Immature natural killer cell (primary cell): ENCODE measurements at places on chromosomes 5 and 9. TPM values are rescaled to one million over a fixed set of nuclear protein-coding genes. Genes with fewer than 3 reads are reported as not detected.

SLC46A2 gene
- polyA plus RNA-seq = 0.13 TPM

FSTL4 gene
- polyA plus RNA-seq = not detected

GABRA1 gene
- polyA plus RNA-seq = not detected

- H3K4me3 ChIP-seq = no peak overlapping the region
- H3K4me1 ChIP-seq = no peaks in the 10 kb centered on the region
- no peaks in the 10 kb centered on the region for H3K27me3 ChIP-seq
These were observed 112.9 kb upstream of the ACTBL2 start for GRCh38 chr5:57595523-57595991.

- no peak overlapping the region for H3K27ac ChIP-seq
- H3K27me3 ChIP-seq = peaks cover 21% of the 10 kb centered on the region
- no peak overlapping the region for H3K4me3 ChIP-seq
- no peaks in the 10 kb centered on the region for H3K4me1 ChIP-seq
- H3K36me3 ChIP-seq = no peaks in the 10 kb centered on the region
These were observed 36.7 kb upstream of the FUBP3 start for GRCh38 chr9:130542457-130543228.

GRCh38 chr5:69052181-69052580 is 41.6 kb upstream of the SLC30A5 start:
- no peaks in the 10 kb centered on the region for H3K4me1 ChIP-seq
- no peak overlapping the region for H3K27ac ChIP-seq
- no peak for DNase-seq
- no peak overlapping the region for H3K4me3 ChIP-seq
- peaks cover 9% of the 10 kb centered on the region for H3K27me3 ChIP-seq
- H3K36me3 ChIP-seq = no peaks in the 10 kb centered on the region

- H3K36me3 ChIP-seq = no peaks in the 10 kb centered on the region
- no peak for DNase-seq
- H3K4me1 ChIP-seq = no peaks in the 10 kb centered on the region
- no peak overlapping the region for H3K27ac ChIP-seq
- H3K4me3 ChIP-seq = no peak overlapping the region
- peaks cover 10% of the 10 kb centered on the region for H3K27me3 ChIP-seq
These were observed 120.6 kb downstream of the FOXD1 start for GRCh38 chr5:73327908-73328455.

- H3K27me3 ChIP-seq = peaks cover 8% of the 10 kb centered on the region
- no peak for DNase-seq
- no peak overlapping the region for H3K4me3 ChIP-seq
- no peaks in the 10 kb centered on the region for H3K36me3 ChIP-seq
These were observed 36.8 kb upstream of the NEK6 start for GRCh38 chr9:124220946-124221451.

DNA sequence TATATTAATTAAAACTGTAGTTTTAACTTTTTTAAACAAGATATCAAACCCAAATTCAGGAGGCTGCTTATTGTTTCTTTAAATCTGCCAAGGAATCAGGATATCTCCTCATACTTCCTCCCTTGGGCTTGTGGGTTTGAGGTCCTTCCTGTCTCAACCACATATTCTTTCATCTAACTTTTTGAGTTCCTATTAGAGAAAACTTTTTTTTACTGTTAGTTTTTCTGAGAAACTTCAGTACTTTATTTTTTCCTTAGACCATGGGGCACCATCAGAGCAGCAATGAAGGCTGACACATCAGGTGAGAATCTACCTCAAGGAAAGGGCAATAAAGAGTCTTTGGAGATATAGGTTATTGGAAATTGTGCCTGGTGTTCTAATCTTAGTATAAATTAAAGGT is 56.7 kb downstream of the TSSK1B start:
- H3K27ac ChIP-seq = no peak overlapping the region
- no peaks in the 10 kb centered on the region for H3K27me3 ChIP-seq
- DNase-seq = no peak

DNA sequence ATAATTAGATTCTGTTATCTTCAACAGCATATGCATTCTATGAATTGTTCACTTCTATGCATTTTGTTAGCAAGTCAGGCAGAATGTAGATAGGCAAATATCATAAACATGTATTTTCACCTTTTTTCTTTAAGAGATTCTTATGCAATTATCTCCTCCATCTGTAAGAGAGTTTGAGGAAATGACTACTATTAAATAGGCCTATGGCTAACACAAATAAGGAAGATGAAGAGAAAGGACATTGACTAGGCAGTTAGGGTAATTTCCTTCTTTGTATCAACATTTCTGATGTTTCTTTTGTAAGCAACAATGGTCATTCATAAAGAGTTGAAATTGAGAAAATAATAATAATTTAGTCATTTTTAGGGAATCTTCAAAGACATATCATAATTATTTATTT is 145.2 kb upstream of the CDH12 start:
- H3K4me3 ChIP-seq = no peak overlapping the region
- no peaks in the 10 kb centered on the region for H3K4me1 ChIP-seq
- no peak for DNase-seq
- no peaks in the 10 kb centered on the region for H3K36me3 ChIP-seq
- no peaks in the 10 kb centered on the region for H3K27me3 ChIP-seq

DNA sequence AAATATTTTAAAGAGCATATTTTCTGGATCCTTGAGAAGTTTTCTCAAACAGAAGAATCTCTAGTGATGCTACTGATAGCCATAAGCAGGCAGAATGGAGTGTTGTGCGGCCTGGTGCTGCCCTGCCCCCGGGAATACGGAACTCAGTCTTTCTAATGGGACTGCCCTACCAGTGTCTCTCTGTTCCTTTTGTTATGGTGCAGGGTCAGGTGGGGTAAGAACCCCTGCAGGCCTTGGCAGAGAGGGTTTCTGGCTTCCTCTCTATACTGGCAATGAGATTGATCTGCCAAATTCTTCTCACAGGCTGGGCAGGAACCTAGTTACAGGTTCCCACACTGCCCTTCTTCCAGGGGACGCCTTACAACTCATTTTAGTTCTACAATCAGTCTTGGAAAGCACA is 2.6 kb downstream of the IL5 start:
- peaks cover 4% of the 10 kb centered on the region for H3K27me3 ChIP-seq
- H3K36me3 ChIP-seq = no peaks in the 10 kb centered on the region
- no peaks in the 10 kb centered on the region for H3K4me1 ChIP-seq

GRCh38 chr5:58294598-58295305 is 165.1 kb downstream of the PLK2 start:
- no peak for DNase-seq
- H3K4me3 ChIP-seq = peak overlapping the region; percentile 28
- peaks cover 2% of the 10 kb centered on the region for H3K27me3 ChIP-seq
- no peaks in the 10 kb centered on the region for H3K36me3 ChIP-seq
- peaks cover 11% of the 10 kb centered on the region for H3K4me1 ChIP-seq

DNA sequence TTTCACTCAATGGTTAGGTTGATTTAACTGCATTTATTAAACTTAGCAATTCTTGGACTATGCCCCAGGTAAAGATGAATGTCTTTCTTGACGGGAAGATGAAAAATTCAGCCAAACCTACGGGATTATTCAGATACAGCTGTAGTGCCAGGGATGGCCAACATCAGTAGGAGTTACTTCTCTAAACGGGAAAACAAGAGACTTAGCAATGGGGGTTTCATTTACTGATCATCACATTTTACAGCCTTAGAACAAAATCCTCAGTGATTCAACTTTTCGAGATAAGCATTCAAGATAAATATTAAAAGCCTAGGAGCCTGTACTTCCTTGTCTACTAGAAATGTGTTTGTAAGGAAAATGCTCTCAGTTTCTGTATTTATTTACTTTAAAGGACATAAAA is 46.1 kb downstream of the S1PR3 start:
- DNase-seq = no peak
- H3K4me3 ChIP-seq = no peak overlapping the region
- no peaks in the 10 kb centered on the region for H3K36me3 ChIP-seq
- H3K27me3 ChIP-seq = peaks cover 6% of the 10 kb centered on the region
- H3K27ac ChIP-seq = no peak overlapping the region
